Dermis microvascular lymphatic vessel endothelial cell (primary cell): ENCODE measurements at places on chromosomes 1 and 21.

- DNase-seq: peak; percentile 12
These were observed at the start of gene ILDR2 for GRCh38 chr1:166975361-166976129. ILDR2 (minus strand) TSS chr1:166975540; CDS start chr1:166975268, 272 bp downstream.

- DNase-seq: no peak
These were observed 9.5 kb upstream of the CLIC4 start for GRCh38 chr1:24735509-24736375.

DNA sequence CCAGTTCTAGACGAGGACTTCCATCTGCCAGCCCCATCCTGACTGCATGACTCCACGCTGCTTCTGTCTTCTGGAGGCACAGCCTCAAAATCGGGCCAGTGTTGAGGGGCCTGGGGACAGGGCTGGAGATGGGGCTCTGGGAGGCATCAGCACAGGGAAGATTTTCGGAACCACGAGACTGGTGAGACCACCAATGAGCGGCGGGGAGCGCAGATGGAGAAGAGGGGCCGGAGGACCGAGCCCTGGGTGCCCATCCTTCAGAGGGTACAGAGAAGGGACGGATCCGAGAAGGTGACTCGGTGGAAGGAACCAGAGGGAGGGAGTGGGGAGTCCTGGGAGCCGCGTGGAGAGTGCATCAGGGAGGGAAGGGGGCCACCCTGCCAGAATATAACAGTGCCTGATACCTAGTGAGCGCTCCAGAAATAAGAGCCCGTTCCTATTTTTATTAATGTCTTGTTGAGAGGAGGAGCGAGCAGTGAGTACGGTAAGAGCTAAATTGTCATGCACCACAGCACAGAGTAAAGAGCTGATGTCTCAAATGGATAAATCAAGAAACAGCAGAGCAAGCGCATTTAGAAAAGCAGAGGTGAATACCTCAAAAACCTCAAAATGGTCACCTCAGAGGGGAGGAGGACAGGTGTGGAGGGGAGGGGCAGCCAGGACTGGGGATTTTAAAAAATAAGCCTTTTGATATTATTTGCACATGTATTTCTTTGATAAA is 26.2 kb upstream of the KIF26B start:
- no peak for DNase-seq

GRCh38 chr1:25848531-25848930 is 10.7 kb downstream of the AUNIP start:
- no peak for DNase-seq

DNA sequence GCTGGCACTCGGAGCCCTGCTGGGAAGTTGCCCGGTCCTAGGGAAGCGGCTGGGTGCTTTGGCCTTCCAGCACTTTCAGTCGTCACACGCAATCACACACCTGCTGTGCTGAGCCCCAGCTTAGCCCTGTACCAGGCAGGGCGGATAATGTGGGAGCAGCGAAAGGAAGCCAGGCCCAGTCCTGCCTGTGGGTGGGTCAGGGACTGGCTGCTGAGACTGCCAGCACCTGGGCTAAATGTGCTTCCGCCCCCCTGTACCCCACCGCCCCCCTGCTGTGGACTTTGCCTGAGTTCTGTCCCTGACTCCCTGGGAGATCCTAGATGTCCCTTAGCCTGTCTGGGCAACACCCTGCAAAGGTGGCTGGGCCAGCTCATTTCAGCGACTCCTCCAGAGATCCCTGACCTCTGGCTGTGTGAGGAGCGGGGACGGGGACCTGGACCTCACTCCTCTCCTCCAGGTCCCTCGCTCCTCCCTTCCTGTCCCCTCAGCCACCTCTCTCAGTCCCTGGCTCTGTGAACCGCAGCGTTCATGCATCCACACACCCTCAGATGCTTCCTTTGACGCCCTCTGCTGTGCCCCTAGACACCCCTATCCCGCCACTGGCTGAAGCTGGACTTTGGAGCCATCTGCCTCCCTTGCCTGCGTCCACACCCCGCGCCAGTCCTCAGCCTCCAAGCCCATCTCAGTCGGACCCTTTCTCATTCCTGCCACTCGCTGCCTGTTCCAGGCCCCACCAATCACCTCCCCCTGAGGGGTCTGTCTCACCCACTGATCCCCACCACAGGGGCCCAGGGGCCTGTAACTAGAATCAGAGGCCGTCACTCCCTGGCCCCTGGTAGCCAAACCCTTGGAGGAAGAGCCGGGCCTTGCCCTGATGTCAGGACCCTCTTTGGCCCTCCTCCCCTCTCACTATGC is 1.4 kb downstream of the MMEL1 start:
- no peak for DNase-seq

- DNase-seq: no peak
These were observed 21.4 kb downstream of the GNB1 start for GRCh38 chr1:1869469-1869868.
